ENCODE measurements at places on chromosomes 1 and 21.

GRCh38 chr1:95406279-95406678 is 172.3 kb downstream of the RWDD3 start:
- DNase-seq, result no peak

GRCh38 chr1:13782634-13783360 is 82.8 kb downstream of the PRDM2 start:
- no peak for DNase-seq

- DNase-seq, result no peak
Observed at GRCh38 chr1:210700511-210700910, 371.8 kb downstream of the HHAT start.

GRCh38 chr1:223224465-223224864 is 81.4 kb upstream of the TLR5 start:
- no peak for DNase-seq

DNA sequence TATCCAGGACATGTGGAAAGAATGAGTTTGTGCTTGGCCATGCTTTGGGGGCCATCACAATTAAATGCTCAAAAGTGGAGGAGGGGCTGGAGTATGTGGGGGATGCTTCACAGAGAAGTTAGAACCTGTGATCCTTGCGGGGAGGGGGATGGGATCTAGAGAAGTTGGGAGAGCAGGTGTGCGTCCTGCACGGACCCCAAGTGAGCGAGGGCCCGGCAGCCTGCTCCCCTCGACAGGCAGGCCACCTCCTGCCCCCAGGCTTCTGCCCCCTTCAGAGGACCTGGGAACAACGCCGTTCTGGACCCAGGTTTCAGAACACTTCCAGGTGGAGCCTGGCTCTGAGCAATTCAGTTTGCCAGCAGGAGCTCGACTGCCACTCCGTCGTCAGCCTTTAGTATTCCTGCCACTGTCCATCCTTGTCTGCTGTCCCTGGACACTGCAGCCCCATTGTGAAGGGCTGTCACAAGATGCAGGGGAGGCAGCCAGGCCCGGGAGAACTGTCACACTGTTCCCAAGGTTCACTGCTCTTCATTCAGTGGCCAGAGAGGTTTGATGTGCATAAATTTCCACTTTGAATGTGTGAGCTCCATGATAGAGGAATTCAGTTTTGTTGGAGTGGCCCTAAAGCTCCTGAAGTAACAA is 112.2 kb downstream of the DHRS3 start:
- DNase-seq, result no peak
